ENCODE measurements at places on chromosomes 1 and 21. TPM values are rescaled to one million over a fixed set of nuclear protein-coding genes. Genes with fewer than 3 reads are reported as not detected.

Gene NBPF15
- 21.6 TPM for total RNA-seq

Gene CD1C
- total RNA-seq, result not detected

Gene SAMSN1
- total RNA-seq, result 4.4 TPM

GRCh38 chr21:45817345-45817744 lies 164.2 kb upstream of the COL6A1 start:
- DNase-seq, result no peak
- no peak overlapping the region for H3K4me3 ChIP-seq
- H3K27me3 ChIP-seq, result no peaks in the 10 kb centered on the region
- H3K4me1 ChIP-seq, result no peaks in the 10 kb centered on the region

DNA sequence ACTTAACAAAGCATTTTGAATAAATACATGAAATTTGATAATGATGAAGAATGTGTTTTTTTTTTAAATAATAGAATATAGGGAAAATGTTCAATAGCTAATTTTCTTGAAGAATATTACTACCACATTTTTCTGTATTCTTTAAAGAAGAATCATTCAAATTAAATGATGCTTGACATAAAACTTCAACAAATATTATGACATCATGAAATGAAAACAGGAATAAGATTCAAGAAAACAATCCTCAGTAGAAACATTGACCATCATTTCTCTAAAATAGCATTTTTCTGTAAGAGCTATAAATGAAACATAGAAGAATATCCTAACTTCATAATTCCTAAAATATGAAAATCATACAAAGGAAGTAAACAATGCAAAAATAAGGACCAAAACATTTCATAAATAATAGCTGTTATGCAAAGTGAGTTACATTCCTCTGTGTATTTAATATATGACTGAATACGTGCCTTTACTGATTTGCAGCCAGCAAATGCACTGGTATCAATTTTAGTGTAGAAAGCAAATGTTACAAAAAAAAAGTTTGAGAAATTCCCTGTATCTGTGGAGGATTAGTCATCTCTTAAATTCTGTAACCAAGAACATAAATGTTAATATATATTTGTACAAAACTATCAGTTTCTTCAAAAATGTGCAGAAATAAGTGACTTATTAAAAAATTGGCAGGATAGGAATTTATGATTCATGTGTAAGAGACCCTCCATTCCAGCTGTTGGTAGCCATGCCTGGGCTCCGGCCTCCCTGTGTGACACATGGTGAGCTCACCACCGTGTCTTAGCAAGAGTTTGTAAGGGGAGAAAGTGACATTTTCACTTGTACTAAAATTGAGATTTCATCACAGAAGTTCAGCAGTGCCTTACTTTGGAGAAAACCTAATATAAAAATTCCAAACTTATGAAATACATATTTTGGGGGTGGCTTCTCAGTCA lies 15.0 kb upstream of the PTPN14 start:
- no peaks in the 10 kb centered on the region for H3K27me3 ChIP-seq
- H3K4me1 ChIP-seq, result no peaks in the 10 kb centered on the region
- no peak overlapping the region for H3K27ac ChIP-seq
- no peaks in the 10 kb centered on the region for H3K36me3 ChIP-seq
- no peak for DNase-seq

DNA sequence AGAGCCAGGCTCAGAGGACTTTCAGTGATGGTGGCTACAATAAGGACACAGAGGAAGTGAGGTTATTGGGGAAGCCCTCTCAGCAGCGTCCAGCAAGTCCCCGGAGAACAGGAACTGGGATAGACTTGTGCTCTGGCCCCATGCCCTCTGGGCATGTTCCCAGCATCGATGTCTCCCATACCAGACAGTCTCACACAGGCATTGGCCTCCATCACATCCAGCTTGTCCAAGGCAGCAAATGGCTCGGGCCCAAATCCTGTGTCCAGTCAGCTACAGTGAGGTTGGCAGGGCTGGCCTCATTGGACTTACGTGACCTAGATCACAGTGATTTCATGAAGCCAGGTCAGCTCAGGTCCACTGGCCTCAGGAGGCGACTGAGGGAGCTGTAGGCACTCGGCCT lies 19.6 kb upstream of the TMEM54 start:
- H3K27me3 ChIP-seq, result no peaks in the 10 kb centered on the region
- no peaks in the 10 kb centered on the region for H3K36me3 ChIP-seq
- H3K27ac ChIP-seq, result no peak overlapping the region
- peaks cover 14% of the 10 kb centered on the region for H3K4me1 ChIP-seq

- no peak overlapping the region for H3K27ac ChIP-seq
- no peaks in the 10 kb centered on the region for H3K4me1 ChIP-seq
- H3K27me3 ChIP-seq, result no peaks in the 10 kb centered on the region
- H3K4me3 ChIP-seq, result no peak overlapping the region
These were observed 3.2 kb upstream of the AK2 start for GRCh38 chr1:33039840-33040239.
